T follicular helper cell (primary cell): ENCODE measurements at places on chromosomes 2 and 18.

GRCh38 chr2:216992056-216992675 is 132.3 kb upstream of the TNP1 start:
- no peak for DNase-seq

GRCh38 chr2:209642146-209642820 is 129.3 kb upstream of the UNC80 start:
- DNase-seq, result no peak

- no peak for DNase-seq
Measured at GRCh38 chr2:214865400-214865799, 55.9 kb upstream of the BARD1 start.

- DNase-seq, result no peak
Measured at GRCh38 chr2:212032536-212033219, 505.9 kb downstream of the ERBB4 start.
